ENCODE measurements at places on chromosomes 12 and 14.

DNA sequence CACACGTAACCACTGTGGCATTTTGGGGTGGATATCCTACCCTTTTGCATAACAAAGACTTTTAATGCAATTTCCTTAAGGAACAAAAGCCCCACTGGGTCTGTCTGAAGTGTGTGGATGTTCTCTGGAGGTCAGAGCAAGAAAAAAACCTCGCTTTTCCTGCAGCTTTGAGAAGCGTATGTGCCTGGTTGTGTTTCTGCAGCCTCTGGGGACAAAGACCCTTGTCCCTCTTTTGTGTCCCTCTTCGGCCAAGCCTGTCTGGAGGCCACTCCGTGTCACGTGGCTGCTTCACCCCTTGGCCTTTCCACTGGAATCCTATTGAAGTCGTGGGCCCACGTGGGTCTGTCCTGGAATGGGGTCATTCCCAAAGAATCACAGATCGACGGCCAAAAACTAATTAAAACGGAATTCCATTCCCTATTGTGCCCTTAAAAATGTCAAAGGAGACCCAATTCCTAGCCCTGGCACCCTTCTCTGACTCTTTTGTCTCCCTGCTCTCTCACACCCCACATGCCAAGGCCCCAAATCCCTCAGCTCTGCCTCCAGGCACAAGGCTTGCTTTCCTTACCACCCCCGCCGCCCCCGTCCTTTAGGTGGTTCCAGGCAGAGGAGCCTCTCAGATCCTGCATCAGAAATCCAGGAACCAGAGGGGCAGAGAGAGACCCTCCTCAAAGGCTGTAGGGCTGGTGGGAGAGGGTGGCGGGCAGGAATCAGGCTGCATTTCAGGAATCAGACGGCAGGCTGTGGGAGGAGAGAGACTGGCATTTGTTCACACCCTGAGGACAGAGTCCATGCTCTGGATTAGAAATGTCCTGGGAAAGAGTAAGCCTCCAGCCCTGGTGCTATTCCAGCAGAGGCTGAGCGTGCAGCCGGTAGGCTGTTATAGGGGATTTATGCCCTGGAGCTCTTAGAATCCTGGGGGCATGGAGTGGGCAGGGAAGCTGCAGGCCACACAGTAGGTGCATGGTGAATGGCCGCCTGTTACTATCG lies 12.6 kb upstream of the CYP46A1 start:
- DNase-seq: no peak

DNA sequence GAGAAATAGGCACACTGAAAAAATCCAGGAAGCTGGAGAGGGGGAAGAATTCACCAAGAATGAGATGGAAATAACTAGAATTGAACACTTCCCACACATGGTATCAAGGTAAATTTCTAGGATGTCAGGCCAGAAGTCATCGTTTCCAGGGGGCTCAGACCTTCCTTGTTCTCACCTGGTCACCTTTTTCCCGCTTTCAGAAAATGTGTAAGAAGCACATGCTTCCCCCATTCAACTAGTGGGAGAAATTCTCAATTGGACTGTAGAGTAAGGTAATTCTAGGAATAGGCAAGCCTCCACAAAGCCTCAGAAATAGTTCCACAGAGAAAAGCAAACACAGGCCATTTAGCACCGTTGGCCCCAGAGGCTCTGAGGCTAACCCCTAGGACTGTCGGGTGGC lies 2.8 kb upstream of the PTMS start:
- no peak for DNase-seq

GRCh38 chr14:90624227-90624626 lies 192.0 kb downstream of the TTC7B start:
- DNase-seq: no peak

DNA sequence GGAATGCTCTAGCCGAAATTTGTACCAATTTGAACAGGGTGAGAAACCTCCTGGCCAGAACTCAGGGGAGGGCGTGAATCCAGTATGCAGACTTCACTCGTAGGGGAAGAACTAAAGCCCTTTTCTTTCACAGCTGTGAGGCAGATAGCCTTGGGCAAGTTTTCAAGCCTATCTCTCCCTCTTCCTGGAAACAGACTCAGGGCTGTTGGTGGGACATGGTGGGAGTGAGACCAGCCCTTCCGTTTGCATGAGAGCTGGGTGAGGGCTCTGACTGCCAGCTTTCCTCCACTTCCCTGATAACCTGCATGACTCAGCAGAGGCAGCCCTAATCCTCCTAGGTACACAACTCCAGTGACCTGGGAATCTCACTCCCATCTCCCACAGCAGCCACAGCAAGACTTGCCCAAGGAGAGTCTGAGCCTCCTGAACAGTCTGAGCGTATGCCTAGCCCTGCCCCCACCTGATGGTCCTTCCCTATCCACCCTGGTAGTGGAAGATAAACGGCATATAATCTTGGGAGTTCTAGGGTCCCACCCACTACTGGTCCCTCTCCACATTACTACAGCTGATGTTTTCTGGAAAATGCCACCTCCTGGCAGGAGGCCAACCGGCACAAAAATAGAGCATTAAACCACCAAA lies 170.1 kb upstream of the AMIGO2 start:
- no peak for DNase-seq

- DNase-seq: no peak
These were observed 1178.3 kb upstream of the FLRT2 start for GRCh38 chr14:84351646-84352045.

GRCh38 chr14:101123618-101124510 lies 220.3 kb upstream of the RTL1 start:
- no peak for DNase-seq

GRCh38 chr12:57604992-57605810 lies 577 bp downstream of the DTX3 start:
- DNase-seq: no peak
